ENCODE measurements at places on chromosomes 4 and X.

DNA sequence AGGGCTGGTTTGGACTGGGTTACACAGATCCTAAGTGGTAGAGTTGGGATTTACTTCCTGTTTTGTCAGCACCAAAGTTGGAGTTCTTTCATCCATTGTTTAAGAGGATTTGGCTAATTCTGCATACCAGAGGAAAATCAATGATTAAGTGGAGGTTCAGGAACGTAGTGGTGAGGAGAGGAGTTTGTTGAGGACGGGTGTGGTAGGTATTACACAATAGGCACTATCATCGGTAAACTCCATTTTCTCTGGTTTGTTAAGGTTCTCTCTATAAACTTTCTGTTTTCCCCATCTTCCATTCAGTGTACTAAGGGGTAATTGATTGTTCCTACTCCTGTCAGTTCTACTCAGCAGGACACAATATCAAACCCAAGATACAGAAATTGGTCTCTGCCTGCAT is 107.5 kb upstream of the VCX2 start:
- no peak for DNase-seq

DNA sequence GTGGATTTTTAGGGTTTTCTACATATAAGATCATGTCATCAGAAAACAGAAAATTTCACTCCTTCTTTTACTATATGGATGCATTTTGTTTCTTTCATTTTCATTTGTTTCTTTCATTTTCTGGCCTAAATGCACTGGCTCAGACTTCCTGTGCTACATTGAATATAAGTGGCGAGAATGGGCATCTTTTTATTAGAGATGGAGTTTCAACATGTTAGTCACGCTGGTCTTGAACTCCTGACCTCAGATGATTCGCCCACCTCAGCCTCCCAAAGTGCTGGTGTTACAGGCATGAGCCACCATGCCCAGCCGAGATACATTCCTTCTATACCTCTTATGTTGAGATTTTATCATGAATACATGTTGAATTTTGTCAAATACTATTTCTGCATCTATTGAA is 61.8 kb downstream of the BRWD3 start:
- peak; percentile 56 for DNase-seq

- no peak for DNase-seq
Observed at GRCh38 chr4:15425520-15425919, 2.3 kb upstream of the C1QTNF7 start.

GRCh38 chrX:41382714-41383645 is 49.0 kb downstream of the DDX3X start:
- DNase-seq: peak; percentile 40

DNA sequence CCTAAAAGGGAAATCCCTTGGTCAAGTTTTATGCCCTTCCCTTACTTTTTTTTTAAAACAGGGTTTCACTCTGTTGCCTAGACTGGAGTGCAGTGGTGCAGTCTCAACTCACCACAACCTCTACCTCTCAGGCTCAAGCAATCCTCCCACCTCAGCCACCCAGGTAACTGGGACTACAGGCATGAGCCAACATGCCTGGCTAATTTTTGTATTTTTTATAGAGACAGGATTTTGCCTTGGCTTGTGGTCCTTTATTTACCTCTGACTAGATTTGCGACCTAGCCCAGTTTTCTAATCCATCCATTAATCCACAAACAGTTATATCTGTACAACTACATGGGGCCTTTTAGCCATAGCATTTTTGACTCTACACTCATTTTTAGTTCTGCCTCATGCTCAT is 23.7 kb downstream of the CDS1 start:
- no peak for DNase-seq

GRCh38 chr4:54085284-54085683 is 14.7 kb upstream of the GSX2 start:
- peak; percentile 89 for DNase-seq

- no peak for DNase-seq
Observed at GRCh38 chr4:100679926-100680325, 162.1 kb upstream of the EMCN start.

DNA sequence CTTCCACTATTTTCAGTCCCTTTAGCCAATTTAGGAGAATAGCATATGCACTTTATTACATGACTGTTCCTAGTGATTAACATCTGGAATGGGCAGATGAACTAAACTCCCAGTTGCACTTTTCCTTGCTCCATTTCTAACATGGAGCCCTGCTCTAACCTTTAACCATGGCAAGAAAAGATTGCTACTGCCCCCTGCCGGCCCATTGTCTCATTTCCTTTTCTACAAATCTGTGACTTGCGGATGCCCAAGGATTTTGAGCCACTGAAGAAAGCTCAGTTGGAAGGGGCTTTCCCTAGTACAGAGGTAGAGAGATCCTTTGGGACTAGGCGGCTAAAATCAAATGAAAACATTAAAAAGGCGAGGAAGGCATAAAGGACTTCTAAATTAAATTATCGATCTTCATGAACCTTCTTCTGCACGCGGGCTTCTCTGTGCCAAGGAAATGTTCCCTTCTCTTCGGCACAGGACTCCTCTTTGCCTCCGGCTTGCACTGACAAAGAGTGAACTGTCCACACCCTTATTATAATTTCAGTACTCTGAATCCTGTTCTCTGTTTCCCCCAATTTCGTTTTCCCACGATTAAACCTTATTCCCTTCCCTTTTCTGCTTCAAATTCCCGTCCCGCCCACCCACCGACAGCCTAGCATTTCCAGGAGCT is 577 bp upstream of the GLRA2 start:
- DNase-seq: peak; percentile 59

DNA sequence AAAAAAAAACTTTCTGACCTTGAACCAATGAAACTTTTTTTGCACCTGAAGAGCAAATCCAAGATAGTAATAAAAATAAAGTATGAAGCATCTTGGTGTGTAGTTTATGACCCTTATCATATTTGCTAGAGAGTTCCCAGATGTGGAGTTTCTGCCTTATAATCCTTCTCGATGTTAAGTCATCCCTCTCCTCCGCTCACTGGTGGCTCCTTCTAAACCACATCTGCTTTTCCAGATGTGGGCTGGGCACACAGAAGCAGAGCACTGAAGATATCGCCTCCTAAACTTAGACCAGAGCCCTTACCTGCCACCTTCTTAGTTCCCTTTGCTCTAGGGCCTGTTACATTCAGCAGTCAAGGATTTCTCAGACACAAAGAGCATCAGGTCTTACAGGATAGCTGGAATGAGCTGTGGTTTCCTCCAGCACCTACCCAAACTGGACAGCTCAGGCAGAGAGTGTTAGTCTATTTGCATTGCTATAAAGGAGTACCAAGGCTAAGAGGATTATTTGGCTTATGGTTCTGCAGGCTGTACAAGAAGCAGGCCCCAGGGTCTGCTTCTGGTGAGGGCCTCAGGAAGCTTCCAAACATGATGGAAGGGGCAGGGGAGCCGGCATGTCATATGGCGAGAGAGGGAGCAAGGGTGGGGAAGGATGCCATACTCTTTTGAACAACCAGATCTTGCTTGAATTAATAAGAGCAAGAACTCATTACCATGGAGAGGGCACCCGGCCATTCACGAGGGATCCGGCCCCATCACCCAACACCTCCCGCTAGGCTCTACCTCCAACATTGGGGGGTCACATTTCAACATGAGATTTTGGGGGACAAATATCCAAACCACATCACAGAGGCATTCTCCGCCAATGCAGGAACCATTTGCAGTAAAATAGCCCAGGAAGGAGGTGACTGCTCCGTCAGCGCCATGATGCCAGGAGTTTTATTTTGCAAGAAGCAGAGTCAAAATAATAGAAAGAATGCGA is 75.6 kb upstream of the HELT start:
- DNase-seq: no peak

DNA sequence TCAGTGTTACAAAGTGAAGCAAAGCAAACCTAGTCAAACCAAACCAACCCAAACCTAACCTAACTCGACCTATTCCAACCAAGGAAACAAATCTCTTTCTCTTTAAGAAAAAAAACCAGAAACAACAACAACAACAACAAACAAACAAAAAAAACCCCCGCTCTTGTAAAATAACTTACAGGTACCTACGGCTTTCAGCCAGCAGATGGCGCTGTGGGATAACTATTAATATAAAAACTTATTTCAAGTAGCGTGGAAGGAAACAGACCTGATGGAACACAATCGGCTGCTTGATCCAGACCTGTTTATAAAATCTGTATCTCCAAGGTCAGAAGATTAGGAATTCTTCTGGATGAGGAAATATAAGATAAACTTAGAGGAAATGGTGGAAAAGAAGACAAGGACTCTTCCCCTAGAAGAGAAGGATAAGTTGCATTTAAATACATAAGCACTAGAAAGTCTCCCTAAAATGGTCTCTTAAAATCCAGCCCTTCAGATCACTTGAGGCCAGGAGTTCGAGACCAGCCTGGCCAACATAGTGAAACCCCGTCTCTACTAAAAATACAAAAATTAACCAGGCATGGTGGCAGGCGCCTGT is 34.4 kb upstream of the CDKL5 start:
- peak; percentile 50 for DNase-seq

DNA sequence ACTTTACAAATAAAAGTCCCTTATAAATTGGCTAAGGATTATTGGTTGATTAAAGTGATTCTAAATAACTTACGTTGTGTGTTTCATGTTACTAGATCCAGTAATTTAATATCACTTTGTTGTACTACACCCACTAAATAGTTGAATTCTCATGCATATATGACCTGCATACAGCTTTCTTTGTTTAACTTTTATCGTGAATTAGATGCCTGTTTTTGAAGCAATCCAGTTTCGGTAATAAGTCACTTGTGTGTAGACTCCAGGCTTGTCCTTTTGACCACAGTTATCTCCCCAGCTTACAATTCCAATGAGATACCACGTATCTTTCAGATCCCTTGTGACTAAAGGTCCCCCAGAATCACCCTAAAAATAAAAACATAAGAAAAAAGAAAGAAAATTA is 27.3 kb upstream of the TMPRSS11D start:
- DNase-seq: no peak

GRCh38 chr4:1082215-1083182 is 30.9 kb downstream of the RNF212 start:
- peak; percentile 75 for DNase-seq

GRCh38 chr4:147312376-147313046 is 168.4 kb upstream of the EDNRA start:
- peak; percentile 87 for DNase-seq

GRCh38 chr4:25377572-25378436 is 741 bp downstream of the ANAPC4 start:
- no peak for DNase-seq

GRCh38 chr4:121112530-121112929 is 40.2 kb upstream of the NDNF start:
- no peak for DNase-seq

DNA sequence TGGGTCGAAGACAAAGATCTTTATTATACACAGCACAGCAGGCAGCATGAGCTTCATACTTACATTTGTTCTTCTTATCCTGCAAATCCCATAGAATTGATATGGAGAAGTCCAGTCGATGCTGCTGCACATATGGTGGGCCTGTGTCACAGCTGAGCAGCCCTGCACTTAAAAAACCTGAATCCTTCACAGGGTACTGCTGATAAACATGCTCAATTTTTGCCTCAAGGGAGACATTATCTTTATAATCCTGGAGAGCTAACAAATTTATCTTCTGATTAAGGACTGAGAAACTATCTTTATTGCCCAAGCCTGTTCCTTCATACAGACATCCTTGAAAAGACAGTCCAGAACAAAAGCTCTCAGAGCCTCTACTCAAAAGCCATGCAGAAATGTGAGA is 434.4 kb upstream of the FAM47C start:
- DNase-seq: no peak

DNA sequence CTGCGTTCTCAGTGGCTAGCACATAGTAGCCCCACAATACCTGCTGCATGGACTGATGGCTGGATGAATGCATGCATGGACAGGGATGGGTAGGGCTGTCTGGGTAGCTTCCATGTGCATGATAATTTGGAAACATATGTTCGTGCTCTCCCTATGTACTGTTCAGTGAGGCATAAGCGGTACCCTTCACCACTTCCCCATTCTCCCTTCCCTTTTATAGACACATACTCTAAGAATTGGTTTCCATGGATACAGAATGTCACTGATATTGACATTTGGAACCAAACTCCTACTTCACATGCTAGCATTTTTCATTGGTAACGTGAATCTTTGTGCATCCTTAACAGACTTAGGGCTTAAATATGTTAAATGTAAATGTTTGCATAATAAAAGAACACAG is 20.4 kb downstream of the USP46 start:
- DNase-seq: no peak

GRCh38 chrX:115284877-115285276 is 4.6 kb upstream of the LUZP4 start:
- DNase-seq: peak; percentile 0

- no peak for DNase-seq
Observed at GRCh38 chrX:153876112-153876491, 9.9 kb downstream of the L1CAM start.

- DNase-seq: no peak
Observed at GRCh38 chrX:17377795-17378194, 2.8 kb downstream of the NHS start.

DNA sequence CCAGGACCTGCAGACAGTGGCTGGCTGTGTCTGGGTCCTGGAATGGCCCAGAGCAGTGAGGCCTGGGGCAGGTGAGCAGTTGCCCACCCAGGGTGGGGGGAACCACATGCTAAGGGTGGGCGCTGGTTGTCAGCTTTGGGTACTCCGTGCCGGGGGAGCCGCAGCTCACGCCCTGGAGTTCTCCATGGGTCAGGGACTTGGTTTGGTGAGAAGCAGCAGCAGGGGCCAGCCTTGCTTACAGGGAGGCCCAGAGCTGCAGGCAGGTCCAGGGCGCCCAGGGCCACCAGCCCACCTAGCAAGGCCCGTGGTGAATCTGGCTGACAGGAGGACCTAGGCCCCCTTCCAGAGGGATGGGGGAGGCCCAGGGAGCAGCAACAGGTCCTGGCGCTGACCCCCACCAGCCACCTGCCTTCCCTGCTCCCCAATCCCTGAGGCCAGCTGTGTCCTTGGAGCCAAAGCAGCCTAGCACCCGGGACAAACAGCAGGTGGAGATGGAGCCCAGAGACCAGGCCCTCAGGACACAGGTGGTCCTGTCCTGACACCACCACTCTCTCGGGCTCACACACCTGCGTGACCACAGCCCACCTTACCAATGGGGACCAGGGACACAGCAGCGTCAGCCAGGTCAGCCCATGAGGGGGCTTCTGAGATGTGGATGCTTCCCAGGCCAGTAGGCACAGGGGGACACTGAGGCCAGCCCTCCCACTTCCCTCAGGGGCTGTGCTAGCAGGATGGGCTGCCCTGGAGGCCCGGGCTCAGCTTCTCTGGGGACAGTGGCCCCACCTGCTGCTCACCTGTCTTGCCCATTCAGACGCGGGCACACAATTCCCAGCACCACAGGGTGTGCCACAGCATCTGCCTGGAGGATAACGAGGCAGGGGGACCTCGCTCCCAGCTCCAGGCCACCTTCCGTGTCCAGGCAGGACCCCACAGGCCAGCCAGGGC is 3.5 kb downstream of the MXD4 start:
- no peak for DNase-seq

DNA sequence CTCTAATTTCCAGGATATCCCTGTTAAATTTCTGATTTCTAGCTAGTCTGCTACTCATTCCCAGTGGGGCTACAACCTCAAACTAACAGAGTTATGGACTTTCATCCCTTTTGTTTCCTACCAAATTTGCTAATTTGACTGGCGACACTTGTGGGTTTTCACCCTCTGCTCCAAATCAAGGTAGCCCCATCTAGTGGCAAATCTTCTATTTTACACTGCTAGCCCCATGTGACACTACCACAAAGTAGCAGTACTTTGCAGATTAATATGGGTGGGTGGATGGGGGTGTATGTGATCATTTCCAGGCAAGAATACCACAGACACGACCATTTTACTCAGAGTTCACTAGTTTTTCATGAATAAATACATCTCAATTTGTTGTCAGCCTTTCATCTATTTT is 150.3 kb downstream of the MSL3 start:
- DNase-seq: peak; percentile 3

All from EH (cell line).